ENCODE measurements at places on chromosomes 6 and 20.

DNA sequence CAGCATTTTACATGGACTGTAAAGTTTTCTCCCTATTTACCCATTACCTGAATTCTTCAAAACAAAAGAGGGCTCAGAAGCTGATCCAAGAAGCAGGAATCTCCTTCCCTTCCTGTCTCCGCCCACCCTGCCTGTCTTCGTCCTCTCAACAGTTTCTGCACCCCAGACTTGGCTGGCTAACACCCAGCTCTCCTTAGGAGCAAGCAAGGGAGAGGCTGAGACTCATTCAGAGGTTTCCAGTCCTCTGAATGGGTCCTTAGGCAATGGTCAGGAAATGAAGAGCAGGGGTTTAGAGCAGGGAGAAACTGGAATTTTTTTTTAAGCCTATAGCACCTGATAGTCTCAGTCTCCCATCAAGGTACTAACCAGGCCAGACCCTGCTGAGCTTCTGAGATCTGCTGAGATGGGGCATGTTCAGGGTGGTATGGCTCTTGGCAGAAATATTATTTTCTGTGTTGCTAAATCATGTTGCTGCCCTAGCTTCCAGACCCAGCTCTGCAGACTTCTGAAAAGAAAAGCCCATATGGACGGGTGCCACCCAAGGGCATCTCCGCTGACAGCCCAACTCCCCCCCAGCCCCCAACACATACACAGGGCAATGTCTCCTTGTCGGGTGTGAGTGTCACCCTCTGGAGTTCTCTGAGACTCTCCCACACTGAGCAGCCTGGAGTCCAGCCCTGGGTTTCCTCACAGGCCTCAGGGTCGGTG lies 74.6 kb upstream of the CD93 start:
- DNase-seq, result no peak

DNA sequence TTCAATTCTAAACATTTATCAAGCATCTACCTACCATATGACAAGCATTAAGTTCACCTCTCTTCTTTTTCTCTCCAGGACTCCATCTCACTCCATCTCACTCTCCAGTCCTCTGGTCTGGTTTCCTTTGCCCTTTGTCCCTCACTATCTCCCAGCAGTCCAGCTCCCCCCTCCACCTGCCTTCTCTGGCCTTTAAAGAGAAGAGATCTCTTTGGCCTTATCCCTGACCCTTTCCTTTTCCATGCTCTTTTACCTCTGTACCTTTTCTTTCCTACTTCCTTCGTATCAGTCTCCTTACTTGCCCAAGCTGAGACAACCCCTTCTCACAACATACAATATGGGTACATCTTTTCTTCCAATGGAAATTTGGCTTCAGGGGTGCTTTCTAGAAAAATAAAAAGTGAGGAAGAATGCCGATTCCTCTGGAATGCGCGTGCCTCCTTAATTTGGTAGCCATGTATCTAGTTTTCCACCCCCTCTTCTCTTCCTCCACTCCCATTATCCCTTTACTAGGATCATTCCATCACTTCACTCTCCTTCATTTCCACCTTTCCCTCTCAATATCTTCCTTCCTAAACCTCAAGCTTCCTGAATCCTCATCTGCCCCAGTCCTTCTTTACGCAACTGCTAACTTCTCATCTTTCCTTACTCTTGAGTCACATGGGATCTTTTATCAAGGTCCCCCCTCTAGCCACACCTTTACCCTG lies 745 bp upstream of the AGPAT1 start:
- no peak for DNase-seq

- DNase-seq, result no peak
These were observed 577 bp downstream of the SASH1 start for GRCh38 chr6:148343047-148343782.

DNA sequence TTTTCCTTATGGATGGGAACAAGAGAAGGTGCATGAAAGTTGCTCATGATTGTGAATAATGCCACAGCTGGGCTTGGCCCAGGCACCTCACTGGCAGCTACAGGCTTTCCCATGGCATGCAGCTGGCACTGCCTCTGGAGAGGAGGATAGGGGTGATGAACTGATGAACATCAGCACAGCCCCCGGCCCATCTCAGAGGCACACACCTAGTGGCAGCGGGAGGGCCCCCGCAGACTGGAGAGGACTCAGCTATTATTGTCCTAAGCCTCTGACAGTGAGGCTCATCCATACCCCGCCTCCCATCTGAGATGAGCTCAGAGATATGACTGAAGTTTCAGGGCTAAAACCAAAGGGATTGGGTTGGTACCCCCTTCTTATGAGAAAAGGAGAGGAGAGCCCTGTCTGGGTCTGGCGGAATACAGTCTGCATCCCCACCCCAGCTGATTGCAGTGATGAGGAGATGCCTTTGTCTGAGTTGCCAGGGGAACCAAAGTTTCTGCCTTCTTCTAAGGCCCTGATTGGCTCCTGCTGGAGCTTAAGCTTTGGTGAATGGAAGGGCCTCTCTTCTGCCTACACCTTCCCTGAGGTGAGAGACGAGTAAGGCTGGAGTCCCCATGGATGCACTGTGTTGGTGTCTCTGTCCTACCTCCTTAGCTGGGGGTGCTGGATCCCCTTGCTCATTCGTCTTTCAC lies 27.6 kb upstream of the EPB41L1 start:
- no peak for DNase-seq

DNA sequence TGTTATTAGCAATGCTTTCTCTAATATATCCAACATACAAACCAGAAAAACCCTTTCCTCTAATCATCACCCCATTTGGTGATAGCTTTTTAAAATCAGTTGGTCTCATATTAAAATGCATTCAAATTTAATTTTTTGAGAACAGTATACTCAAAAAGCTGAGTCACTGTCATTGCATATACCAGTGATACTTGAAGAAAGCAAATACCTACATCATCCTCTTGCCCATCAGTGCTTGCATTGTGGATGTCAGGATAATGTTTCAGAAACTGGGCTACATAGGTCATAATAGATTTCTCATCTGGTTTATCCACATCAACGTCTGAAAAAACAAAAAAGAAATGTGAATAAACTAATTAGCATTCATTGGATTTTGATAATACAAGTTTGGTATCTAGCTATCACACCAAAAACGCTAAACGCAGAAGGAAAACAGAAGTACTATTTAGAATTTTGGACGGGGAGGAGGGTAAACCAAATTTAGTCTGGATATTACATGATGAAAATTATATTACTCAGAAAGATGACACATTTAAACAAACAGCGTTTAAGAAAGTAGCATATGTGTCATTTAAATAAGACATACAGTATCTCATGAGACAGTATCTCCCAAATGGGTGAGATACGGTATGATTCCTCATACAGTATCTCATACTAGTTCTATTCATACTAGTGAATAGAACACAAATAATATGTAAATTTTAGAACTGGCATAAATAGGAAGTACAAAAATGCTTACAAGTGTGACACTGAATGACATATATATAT lies 134.6 kb downstream of the SYNE1 start:
- DNase-seq, result no peak

DNA sequence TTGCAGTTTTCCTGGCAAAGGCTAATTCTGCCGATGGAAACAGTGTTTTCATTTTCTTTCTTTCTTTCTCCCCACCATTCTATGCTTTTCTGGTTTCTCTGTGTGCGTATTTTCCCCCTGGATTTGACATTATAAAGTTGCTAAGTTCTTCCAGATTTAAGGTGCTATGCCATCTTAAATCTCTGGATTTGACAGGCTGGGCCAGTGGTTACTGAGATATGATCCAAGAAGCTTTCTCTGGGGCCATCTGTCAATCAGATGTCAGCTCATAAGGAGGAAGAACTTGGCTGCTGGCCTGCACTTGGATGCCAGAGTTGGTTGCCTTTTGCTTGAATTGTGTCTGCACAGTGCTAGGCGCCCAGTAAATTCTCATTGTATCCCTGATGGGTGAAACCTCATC lies 39.7 kb downstream of the SLC2A10 start:
- no peak for DNase-seq

DNA sequence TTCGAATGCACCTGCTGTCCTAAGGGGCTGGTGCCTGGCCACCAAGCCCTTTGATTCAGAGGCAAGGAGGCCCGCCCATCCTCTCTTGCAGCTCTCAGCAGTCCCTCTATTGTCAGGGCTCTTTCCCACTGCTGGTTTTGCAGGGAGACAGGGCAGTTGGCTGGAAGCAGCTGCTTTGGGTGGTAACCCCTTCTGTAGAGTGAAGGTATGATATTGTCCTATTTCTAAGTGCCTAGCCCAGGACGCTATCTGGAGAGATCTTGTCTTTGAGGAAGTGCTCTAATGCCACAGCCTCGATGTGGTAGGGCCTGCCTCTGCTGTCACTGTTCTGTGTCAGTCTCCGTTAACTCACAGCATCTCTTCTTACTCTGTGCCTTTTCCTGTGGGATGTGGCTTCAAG lies 5.6 kb downstream of the PLCG1 start:
- DNase-seq, result no peak

- DNase-seq, result no peak
These were observed 43.1 kb upstream of the BEND6 start for GRCh38 chr6:56911847-56912246.

DNA sequence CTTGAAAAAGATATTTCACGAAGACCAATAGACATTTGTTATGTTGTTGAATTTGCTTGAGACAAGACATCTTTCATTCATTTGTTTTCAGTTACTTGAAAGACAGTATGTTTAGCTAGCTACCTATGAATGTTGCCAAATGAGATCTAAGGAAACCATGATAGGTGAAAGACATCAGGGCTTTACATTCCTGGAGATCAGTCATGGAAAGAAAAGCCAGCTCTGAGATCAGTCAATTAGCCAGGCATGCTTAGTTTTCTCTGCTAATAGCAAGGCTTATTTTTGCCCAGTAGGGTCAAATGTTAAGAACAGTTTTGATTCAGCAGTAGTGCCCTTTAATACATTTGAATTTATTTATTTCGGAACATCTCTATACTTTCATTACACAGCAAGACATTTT lies 116.5 kb upstream of the EDN1 start:
- no peak for DNase-seq

DNA sequence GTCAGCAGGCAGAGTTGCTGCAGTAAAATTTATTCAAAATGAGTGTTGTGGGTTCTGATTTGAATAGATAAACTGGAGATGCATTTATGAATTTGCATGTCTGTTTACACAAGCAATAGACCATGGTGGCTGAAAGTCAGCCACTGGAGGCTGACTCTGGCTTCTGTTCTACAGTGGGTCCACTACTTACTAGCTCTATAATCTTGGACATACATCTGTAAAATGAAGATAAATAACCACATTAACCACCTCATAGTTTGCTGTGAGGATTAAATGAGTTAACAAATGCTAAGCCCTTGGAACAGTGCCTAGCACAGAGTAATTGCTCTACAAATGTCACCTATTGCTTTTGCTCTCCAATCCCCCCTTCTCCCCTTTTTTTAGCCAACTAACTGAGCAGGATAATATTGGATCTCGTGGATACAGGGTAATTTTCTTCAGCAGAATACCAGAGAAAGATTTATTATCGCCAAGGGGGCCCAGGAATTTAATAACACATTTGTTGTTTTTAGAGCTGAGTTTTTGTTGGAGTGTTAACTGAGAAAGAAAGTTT lies 1.4 kb upstream of the PM20D2 start:
- DNase-seq, result no peak

- DNase-seq, result no peak
These were observed 39.1 kb upstream of the ME1 start for GRCh38 chr6:83470001-83470400.

DNA sequence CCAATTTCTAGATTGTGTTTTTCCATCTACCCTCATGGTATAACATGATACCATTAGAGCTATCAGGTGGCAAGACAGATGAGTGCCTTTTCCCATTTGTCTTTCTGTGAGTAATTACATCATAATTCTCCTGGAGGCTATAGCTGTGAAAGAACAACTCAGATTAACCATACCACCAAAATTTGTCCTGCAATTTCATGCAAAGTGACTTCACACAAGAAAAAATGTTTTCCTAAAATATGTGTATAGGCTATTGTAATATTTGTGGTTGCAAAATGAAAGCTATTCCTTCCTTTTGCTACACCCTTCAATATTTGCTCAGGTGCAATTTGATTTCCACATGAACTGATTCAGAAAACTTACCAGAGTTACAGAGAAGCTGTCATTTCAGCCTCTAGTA lies 547.7 kb upstream of the ID4 start:
- DNase-seq, result no peak

DNA sequence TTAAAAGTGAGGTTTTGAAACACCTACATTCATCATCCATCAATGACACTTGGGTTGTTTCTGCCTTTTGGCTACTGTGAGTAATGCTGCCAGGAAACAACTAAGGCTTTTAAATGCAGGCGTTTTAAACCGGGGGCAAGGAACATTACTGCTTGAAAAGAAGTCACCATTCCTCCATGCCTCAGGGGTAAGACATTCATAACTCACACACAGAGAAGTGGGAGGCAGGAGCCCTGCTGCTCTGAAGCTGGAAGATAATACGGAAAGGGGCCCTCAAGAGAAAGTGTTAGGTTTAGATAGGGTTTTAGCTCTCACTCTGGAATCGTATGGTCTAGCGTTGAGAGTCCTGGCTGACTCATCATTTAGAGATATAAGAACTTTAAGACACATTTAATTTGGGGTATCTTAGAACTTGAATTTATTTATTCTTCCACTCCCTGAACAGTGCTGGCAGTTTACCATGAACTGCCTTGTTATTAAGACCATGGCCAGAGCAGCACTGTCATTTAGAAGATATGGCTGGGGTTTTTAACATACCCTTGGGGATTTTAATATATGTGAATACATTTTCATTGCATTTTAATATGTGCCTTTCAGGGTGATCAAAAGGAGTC lies 1.8 kb downstream of the TUBB1 start:
- no peak for DNase-seq

- DNase-seq, result no peak
These were observed 922.8 kb downstream of the EPHA7 start for GRCh38 chr6:92496527-92496926.

- DNase-seq, result no peak
These were observed 28.4 kb downstream of the SYNDIG1 start for GRCh38 chr20:24497851-24498250.

DNA sequence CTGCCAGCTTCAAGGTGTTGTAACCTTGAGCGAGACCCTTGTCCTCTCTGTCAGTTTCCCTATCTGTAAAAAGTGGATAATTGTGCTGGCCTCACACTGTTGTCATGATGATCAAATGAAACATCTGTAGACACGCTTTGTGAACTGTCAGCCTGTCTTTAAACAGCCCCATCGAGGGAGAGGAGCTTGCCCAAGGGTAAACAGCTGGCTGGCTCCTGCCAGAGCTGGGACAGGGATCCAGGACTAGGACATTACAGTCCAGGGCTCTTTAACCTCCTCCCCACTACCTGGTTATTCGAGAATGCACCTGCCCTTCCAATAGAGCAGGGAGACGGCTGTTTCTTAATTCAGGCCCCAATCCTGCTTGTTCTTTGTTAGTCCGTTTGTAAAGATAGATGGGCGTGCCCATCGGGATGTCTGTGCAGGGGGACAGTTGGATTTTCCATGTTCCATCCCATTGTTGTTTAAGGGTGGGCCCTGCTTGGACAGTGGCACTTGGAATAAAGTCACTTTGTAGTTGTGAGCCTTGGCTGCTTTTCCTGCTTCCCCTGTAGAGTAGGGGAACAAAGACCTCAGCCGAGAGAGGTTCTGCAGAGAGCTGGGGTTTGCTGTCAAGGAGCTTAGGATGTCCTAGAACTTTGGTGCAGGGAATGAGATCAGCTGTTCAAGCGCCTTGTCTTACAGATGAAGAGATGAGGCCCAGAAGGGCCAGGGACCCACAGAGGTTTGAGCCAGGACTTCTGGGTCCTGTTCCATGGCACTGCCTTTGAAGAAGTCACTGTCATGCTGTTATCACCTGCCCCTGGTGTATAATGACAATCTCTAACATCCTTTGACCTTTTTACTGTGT lies 77.9 kb upstream of the MYL9 start:
- no peak for DNase-seq

GRCh38 chr6:21354805-21355238 lies 238.7 kb upstream of the SOX4 start:
- DNase-seq, result no peak

Measured in AG09309 (cell line).